Mucosa of gallbladder (tissue), 1 donor: ENCODE measurements at places on chromosomes 5 and 9. TPM values are rescaled to one million over a fixed set of nuclear protein-coding genes. Genes with fewer than 3 reads are reported as not detected.

DNA sequence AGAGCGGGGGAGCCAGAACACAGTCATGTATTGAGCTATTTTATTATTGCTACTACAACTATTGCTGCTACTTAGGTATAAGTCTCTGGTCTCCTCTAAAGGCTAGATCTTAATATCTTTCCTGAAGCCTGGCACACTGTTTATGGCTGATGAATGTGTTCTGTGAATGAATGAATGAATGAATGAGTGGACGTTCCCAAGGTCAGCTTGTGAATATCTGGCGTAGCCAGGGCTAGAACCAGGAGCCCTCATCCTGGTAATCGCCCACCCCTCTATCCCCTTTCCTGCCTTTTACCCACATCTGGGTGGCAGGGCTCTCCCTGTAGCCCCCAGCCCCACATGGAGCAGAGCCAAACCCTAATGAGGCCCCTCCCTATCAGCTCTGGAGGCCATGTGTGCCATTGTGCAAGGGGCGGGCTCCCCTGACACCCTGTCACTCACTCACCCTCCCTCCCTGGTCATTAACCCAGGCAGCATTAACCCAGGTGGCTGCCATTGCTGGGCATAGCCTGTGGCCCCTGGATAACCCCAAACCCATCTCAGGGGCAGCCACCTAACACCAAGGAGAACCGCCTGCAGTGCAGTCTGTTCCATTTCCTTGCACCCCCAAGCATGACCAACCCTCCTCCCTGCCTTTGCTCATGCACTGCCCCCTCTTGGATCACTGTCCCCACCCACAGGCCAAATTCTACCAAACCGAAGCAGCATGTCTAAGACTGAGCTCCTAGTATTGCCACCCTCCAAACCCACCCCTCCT is 2.0 kb upstream of the AKNA start:
- no peak for DNase-seq

DNA sequence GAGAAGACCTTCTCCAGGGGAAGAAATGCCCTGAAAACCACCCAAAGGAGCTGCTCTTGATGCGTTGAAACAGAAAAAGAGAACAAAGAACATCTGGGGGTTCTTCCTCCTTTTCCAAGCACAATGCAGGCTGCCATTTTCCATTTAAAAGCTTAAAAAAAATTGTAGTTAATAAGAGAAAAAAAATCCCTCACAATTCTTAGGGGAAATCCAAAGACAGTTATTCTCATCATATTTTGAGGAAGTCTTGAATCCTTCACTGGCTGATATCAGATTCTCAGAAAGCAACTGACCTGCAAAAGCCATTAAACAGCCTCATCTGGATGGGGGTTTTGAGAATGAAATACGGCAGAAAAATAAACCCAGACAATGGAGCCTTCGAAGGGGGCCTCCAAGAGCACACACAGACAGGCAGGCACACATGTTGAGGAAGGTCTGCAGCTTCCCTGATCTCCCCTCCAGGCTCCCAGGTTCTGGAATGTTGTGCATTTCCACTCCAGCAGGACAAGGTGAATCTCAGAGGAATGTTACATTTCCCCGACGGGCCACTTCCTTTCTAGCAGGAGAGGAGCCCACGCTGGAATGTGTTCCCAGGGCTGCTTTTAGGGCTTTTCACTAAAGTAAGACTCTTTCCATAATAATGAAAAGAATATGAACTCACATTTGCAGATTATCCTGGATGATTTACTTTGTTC is 159.4 kb upstream of the S1PR3 start:
- DNase-seq: no peak

GRCh38 chr9:127011772-127012171 is 97.2 kb downstream of the RALGPS1 start:
- DNase-seq: no peak

- DNase-seq: peak; percentile 65
Measured at GRCh38 chr9:124659099-124659659, 111.9 kb downstream of the NR6A1 start.

- no peak for DNase-seq
Measured at GRCh38 chr5:122755783-122756182, 19.1 kb upstream of the SNX2 start.

GRCh38 chr5:136061630-136062365 is 33.0 kb downstream of the TGFBI start:
- no peak for DNase-seq

DNA sequence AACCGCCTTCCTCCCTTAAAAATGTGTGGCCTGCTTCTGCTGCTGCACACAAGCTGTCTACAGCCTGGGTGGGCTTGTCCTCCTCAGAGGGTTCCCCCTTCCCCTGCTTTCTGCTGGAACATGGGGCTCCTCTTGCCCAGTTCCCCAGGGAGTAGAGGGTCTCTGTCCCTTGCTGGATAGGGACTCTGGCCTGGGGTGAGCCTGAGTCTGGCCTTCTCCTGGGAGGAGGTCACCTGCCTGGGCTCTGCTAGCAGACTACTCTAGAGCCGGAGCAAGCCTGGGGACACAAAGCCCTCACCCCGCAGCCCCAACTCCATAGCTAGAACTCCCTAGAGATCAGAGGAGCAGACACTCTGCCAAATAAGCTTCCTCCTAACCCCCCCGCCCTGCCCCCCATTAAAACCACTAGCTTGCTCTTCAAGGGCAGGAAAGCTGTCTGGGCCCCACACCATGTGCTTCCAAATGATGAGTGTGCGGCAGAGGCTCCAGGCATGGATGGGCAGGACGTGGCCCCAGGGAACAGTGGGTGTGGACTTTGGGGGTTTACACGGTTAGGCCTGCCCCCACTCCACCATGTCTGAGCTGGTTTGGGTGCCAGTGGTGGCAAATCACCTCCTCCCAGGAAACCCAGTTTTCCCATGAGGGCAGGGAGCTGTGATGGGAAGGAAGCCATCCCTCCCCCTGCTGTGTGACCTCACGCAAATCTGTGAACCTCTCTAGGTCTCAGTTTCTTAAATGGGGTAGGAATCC is 10.0 kb downstream of the TCF7 start:
- DNase-seq: no peak

GRCh38 chr5:14298126-14298847 is 155.1 kb downstream of the TRIO start:
- no peak for DNase-seq

Gene IFNK
- not detected for total RNA-seq

- no peak for DNase-seq
Measured at GRCh38 chr5:174413567-174414314, 310.6 kb upstream of the MSX2 start.
